Naive thymus-derived CD4-positive, alpha-beta T cell (primary cell): ENCODE measurements at places on chromosomes 7 and 10.

DNA sequence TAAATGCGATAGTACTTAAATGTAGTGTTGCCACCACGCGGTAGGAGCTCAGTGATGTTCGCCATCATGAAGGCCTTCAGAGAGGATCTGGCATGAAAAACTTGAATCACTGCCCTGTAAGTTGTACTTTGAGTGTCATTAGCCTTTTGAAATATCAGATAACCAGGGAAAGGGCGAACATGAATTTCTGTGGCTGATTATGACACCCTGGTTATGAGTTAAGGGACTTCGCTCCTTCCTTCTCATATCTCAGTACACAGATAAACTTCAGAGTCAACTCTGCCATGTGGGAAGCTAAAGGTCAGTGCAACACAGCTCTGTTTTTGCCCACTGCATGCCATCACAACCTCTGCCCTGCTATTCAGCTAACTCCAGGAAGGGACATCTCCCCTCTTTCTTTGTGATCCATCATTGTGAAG, 8.9 kb upstream of the ACSL5 start:
- DNase-seq: no peak

DNA sequence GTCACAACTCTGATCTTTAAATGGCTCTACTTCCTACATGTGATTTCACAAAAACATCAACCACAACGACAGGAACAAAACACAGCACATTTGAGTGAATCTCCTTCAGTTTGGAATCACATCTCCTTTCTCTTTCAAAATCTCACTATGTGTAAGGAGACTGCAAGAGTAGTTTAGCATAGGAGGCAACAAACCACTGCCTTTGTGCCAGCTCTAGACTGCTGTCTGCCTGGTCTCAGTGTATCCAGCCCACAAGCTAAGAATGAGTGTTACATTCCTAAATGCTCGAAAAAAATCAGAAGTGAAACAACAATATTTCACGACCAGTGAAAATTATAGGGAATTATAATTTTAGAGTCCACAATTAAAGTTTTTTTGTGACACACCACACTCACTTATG, 217.0 kb upstream of the STEAP4 start:
- DNase-seq: no peak

GRCh38 chr7:155992538-155992937, 180.3 kb upstream of the SHH start:
- DNase-seq: peak; percentile 41

GRCh38 chr10:106978756-106979155, 185.8 kb downstream of the SORCS1 start:
- DNase-seq: no peak

DNA sequence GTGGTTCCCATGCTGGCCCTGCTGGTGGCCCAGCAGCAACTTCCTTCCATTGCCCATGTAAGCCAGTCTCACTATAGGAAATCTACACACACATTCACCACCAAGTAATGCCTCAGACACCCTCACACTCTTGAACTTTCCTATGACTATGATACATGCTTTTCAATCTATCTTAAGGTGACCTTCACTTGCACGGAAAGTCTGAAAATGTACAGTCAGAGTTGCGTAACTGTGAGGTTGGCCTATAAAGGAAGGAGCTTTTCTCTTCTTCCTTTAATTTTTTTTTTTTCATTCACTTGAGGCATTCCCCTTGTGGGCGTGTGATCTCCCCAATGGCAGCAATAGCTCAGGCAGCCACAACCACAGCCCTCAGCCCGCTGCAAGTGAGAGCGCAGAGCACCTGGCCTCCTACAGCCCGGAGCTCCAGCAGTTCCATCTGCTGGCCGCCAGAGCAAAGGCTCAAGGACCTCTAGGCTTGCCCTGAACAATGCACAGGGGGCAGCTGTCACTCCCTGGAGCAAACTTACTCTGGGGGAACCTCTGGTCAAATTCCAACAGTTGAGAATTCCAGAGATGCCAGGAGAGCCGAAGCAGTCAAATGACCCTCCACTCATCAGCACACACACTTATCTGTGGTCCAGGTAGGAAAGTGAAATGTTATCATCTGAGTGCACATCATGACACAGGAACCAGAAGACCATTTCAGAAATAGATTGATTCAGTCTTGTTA, 123.1 kb upstream of the ADO start:
- peak; percentile 26 for DNase-seq

DNA sequence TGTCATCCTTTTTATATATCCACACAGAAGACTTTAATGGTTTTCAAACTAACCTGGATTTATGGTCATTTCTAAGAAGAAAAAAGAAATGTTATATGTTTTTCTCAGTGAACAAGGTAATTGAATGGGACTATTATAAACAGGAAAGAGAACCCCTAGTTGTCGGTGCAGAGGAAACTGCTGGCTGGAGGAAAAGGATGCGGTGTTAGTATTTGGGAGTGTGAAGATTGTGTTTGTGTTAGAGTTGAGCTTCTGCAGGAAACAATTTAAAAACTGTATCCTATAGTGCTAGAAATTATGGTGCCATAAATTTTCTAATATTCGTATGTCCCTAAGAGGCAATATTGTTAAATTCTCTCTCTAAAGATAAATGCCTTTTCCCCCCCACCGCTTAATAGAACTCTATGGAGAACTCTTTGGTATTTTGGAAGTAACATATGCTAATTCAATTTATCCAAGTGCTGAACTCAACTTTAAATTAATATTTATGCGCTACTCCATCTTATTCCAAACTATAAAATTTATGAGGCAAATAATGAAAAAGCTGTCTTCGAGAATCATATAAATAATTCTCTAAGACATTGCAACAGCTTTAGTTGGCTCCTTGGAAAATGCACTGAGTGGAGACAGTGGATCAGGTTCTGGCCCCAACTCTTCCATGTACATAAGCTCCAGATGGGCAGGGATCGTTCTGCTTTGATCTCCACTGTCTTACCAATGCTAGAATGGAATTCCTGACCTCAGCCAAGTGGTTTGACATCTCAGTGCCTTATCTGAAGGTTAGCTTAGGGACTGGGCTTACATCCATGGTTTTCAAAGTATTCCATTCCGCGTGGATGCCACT, 5.6 kb downstream of the BZW2 start:
- no peak for DNase-seq

DNA sequence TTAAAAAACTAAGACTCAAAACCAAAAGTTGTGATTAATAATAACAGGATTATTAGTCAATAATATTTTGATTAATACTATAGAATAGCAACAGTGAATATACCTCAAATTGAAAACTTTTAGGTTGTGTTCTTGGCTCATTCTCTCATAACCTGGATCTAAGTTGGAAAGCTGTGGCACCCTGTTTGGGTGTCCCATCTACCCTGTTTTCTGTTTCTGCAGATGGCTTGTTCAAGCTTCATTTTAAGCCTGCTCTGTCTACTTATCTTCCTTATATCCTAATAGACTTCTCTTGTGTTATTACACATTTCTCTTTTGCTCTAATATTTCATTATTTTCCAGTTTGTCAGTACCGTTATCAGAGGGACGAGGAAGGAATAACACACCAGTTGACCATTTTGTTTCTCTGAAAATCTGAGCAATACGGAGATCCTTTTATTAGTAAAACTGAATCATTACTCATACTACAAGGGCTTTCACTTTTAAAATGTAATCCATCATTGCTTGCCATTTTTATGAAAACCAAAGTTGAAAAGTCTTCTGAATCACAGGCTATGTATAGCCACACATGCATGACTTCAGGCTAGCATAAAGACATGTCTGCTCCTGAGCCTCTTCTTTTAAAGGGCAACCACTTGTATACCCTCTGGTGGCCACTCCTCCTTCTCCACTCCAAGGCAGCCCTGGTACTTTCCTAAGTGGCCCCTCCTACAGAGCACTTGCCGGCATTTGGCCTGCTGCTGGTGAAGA, 22.3 kb downstream of the COX15 start:
- no peak for DNase-seq

- no peak for DNase-seq
Measured at GRCh38 chr10:30270247-30270646, 78.8 kb downstream of the MTPAP start.

- DNase-seq: no peak
Measured at GRCh38 chr10:124672181-124672638, 72.0 kb downstream of the FAM53B start.

- no peak for DNase-seq
Measured at GRCh38 chr10:66167816-66168215, 758.0 kb upstream of the LRRTM3 start.

DNA sequence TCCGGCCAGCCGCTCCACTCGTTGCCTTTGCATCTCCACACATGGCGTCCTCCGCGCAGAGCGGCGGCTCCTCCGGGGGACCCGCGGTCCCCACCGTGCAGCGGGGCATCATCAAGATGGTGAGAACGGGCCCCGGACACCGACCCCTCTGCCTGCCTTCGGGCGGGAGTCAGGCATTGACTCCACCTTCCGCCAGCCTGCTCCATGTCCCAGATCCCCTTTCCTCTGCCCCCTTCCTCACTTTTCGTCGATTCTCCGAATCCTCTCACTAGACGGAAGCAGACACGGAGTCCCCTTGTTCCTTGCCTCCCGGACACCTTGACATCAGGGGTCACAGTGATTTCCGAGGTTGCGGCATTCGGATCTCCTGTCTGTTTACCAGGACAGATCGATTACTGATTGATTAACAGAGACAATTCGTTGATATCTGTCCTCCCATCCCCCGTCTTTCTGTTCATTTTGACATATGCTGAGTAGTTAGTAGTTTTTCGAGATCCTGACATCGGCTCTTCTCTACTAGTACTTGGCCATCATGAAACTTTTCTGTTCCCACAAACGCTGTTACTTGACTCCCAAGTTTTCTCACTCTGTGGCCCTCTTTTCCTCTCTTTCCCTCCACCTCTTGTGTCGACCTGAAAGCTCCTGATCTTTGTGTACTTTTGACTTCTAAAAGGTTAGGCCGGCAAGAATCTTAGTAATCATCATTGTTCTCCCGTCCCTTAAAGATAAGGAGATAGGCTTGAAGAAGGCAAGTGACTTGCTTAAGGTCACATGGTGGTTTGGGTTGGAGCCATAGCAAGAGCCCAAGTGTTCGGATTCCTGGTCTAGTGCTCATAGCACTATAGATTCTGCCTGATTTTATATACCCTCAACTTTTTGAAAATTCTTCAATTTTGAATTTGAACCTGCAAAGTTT, 597 bp downstream of the SND1 start:
- DNase-seq: no peak

DNA sequence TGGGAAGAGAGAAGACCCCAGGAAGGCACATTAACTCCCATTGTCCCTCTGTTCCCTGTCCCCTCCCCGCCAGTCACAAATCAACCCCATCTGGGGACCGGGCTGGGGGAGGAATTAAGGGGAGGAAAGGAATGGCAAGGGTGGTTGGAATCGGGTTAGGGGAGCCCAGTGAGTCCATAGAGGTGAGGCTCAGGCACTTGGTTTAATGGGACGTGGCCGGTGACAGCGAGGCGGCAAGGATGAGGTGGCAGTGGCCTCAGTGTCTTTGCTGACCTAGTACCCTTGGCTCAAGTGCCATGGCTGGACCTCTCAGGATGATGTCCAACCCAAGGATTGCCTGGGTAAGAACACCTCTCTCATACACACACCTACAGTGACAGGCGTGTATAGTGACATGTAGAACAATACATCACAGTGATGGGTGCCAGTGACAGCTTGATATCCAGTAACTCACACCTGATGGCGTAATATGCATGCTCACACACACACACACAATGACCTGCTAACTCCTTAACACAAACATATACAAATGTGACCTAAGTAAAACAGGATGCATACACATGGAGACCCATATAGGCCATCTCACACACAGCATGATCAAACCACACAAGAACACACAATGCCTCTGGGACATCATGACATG, 12.3 kb downstream of the KCNIP2 start:
- DNase-seq: no peak

GRCh38 chr7:40200791-40201190, 66.0 kb downstream of the SUGCT start:
- no peak for DNase-seq

DNA sequence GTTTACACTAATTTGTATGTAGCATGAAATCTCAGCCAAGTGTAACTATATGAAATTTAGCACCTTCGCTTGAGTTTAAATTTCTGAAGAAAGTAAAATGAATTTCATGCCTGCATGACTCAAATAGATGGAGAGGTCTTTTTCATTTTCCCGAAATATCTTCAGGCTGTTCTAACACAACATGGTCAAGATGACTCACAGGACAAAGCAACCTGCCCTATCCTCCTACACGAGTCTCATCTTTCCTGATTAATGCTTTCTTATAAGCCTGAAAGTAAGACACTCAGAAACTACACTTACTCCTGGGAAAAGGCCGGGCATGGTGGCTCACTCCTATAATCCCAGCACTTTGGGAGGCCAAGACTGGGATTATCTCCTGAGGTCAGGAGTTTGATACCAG, 41.2 kb downstream of the CH25H start:
- no peak for DNase-seq

GRCh38 chr7:104972500-104972899, 41.5 kb upstream of the KMT2E start:
- no peak for DNase-seq

DNA sequence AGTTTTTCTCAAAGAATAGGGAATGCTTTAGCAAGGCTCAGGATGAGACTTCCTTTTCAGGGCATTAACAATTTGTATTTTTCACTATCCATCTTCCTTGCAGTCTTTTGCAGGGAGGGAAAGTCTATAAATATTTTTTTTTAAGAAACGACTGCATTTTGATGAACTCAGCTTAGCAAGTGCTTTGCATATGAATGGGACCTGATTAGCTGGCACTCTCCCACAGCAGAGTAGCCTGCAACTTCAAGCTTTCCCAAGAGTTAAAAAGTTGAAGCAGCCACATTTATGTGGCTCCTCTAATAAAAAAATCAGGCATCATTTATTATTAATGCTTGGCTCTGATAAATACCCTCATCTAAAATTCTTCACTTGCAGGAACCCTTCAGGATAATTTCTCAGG, 134.0 kb downstream of the GRID1 start:
- no peak for DNase-seq
